Ovary (tissue), 10 donors: ENCODE measurements at places on chromosomes 13 and 19.

GRCh38 chr19:12723641-12724426, at the start of gene TNPO2:
Gene TNPO2 (minus strand): TSS chr19:12723932. CDS start chr19:12720977, 2,955 bp downstream.
- peak; percentile 58 for DNase-seq

GRCh38 chr19:39060171-39060570, 24.0 kb upstream of the ACP7 start:
- DNase-seq = no peak

GRCh38 chr19:2512523-2513431, 36.9 kb downstream of the GADD45B start:
- no peak for DNase-seq

- DNase-seq = no peak
Observed at GRCh38 chr13:47665043-47665442, 336.0 kb downstream of the SUCLA2 start.

GRCh38 chr19:30059741-30060457, 117.9 kb downstream of the URI1 start:
- DNase-seq = no peak

DNA sequence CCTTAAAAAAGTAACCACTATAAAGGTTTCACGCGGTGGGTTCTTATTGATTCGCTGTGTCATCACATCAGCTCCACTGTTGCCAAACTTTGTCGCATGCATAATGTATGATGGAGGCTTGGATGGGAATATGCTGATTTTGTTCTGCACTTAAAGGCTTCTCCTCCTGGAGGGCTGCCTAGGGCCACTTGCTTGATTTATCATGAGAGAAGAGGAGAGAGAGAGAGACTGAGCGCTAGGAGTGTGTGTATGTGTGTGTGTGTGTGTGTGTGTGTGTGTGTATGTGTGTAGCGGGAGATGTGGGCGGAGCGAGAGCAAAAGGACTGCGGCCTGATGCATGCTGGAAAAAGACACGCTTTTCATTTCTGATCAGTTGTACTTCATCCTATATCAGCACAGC, 30.6 kb downstream of the FGF9 start:
- no peak for DNase-seq

DNA sequence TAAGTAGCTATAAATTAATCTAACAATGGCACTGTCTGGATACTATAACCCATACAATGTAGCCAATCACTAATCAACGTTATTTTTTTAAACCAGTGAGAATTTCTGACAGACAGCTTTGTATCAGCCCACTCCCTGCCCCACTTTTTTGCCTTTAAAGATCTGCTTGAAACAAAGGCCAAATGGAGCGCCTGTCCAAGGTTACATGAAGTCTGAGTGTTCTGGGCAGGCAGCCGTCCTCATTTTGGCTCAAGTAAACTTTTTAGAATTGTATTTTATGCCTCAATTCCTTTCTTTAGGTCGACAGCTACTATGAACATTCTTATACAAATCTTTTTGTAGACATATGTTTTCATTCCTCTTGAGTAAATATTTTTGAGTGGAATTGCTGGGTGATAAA, 6.2 kb downstream of the IFT88 start:
- DNase-seq = no peak

DNA sequence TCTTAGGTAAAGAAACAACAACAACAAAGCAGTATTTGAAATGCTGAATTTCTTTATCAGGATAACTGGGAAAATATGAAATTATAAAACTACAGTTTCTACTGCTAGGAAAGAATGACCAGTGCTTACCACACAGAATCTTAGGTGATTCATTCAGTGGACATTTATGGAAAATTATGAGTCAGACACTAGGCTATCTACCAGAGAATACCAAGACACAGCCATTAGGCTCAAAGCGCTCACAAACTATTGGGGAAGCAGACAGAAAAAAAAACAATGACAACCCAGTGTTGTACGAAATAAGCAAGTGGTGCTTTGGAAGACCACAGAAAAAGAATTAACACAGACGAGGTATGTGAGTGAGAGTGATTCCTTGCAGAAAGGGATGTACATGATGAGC, 1019.5 kb downstream of the PCDH9 start:
- no peak for DNase-seq

DNA sequence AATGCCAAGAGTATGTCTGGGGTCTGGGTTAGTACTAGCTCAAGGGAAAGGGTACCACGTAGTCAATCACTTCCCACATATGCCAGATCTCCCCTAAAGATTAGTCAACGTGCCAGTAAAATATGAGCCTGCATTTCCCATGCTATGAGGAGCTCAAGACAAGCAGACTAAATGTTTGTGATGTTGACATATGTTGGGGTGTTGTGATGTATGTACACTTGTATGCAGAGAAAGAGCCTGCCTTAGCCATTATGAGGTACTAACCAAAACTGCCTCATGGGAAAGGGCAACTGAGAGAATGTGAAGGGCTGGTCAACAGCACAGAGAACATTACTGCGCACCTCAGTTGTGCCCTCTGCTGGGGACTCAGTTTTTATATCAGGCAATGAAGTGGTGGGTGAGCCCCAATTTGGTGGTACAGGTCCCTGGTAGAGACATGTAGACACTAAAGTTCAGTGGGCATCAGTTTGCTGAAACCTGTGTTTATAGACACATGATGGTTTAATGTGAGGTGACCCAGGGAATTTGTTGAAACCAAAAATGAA, 287.0 kb downstream of the DCT start:
- DNase-seq = peak; percentile 17

DNA sequence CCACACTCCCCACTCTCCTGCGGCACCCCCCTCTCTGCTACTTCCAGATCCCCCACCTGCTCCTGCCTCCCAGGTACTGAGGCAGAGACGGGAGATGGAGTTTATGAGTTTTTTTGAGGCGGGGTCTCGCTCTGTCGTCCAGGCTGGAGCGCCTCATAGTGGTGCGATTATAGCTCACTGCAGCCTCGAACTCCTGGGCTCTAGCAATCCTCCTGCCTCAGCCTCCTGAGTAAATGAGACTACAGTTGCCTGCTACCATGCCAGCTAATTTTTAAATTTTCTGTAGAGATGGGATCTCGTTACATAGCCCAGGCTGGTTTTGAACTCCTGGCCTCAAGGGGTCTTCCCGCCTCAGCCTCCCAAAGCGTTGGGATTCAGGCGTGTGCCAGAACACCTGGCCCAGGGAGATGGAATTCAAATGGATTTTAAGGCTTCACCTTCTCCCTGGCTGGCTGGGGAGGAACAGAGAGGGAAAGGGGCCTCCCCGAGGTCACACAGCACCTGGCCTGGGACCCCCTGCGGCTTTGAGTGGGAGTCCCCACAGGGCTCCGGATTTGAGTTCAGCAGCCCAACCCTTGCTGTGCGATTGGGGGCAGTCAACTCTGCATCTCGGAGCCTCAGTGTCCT, 19.5 kb upstream of the TNFAIP8L1 start:
- no peak for DNase-seq

DNA sequence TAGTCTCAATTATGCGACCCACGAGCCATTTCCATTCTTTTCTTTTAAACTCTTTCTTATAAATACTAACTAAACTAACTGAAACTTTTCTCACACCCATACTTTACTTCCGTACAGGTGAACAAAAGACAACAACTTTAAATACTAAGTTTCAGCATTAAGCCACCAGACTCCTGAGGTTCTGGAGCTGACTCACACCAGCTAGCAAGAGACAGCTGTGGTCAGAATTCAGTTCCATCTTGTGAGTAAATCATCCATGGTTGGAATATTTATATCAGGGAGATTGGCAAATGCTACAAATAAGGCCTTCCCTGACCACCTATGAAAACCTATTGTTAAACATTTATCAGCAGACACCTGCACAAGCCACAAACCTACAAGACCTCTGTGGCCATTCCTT, 897.0 kb downstream of the EFNB2 start:
- DNase-seq = no peak

- DNase-seq = no peak
Observed at GRCh38 chr19:50189331-50189730, 14.1 kb upstream of the MYH14 start.

DNA sequence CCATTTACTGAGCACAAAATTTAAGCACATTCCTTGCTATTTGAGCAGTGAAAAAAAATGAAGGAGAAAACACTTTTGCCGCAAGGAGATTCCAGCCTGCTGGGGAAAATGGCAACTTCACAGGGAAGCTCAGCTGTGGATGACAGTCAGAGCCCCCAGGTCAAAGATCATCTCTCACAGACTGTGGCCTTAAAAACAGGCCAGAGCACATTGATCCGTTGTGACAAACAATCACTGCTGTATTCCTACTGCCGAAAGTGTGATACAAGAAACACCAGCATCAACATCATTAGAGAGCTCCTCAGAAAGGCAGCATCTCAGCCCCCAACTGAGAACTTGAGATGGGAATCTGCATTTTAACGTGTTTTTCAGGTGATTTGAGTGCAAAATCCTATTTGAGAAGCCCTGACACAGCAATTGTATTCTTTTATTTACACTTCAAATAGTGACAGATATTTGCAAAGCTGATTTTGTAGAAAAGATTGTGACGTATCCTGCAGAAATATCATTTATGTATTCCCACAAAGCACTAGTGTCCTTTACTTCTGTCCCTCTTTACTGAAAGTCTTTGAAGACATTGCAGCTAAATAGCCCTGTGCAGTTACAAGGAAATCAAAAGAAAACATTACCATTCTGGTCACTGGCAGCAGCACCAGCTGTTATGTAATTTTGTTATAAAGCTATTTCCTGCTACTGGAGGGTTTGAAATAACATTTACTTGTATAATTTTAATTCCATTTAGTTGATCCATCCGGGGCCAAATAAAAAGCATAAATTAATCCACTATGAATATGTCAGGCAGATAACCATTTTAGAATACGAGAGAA, 652.0 kb downstream of the LIG4 start:
- no peak for DNase-seq

- no peak for DNase-seq
Observed at GRCh38 chr13:42798118-42798517, 16.7 kb downstream of the FAM216B start.

- DNase-seq = no peak
Observed at GRCh38 chr13:41137951-41138350, 5.3 kb upstream of the KBTBD6 start.

GRCh38 chr19:30593975-30594745, 222.0 kb downstream of the ZNF536 start:
- no peak for DNase-seq

GRCh38 chr13:39777527-39778061, 122.1 kb downstream of the COG6 start:
- no peak for DNase-seq

DNA sequence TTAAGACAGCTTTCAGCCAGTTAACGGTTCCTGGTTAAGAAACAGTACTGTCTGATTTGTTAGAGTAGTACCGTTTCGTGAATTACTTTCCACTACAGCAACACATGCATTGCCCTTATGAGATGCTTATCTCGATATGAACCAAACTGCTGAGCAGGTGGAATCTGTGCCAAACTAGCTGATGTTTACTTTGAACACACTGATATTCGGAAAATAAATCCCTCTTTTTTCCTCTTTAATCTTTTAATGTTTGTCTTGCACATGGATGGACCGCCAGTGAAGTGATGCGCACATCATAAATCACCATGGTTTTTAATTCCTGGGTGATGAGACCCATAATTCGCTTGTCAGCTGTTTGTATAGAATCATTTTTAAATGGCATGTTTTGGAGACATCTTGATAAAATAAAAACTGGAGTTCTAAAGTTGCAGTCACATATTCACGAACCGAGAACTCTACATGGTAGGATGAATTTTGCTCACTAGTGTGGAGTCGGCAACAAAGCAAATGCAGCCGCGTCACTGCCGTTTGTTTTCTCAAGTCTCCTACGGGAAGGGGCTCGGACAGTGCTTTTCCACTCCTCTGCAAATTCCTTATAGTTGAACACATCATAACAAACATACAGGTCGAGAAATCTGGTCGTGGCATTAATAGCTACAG, 1.1 kb downstream of the GJA3 start:
- DNase-seq = no peak

DNA sequence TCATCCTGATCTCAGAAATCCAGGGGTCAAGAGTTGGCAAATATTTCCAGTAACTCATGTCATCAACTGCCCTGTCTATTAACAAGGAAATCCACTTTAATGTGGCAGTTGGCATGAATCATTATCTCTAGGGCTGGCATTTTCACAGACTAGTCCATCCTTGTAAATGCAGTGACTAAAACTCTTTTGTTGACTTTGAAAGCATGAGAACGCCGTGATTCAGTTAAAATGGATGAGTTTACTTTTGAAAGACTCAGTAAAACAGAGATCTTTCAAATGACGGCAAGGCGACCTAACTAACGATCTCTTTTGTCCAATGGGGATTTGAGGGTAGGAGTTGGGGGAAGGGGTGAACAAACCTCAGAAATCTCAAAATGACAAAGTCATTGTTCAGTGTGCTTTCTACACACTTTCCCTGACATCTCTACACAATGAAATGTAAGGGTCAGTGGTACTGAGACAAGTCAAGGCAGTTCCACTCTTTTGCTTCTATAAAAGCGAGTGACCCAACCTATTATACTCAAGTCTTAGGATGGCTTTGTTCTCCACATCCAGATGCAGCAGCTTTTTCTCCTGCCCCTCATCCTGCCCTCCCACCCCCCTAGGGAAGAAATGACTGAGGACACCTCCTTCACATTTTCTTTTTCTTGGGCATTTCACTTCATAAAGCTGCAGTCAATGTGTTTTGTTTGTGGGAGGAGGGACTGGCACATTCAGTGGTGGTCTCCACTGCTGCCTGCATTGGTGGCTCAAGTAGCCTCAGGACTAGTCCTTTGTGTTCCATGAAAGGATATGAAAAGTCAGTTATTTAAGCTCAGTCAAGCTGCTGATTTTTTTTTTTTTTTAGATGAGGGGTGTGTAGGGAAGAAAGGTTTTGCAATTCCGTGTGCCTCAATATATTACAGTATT, 200.5 kb downstream of the ABCC4 start:
- no peak for DNase-seq

DNA sequence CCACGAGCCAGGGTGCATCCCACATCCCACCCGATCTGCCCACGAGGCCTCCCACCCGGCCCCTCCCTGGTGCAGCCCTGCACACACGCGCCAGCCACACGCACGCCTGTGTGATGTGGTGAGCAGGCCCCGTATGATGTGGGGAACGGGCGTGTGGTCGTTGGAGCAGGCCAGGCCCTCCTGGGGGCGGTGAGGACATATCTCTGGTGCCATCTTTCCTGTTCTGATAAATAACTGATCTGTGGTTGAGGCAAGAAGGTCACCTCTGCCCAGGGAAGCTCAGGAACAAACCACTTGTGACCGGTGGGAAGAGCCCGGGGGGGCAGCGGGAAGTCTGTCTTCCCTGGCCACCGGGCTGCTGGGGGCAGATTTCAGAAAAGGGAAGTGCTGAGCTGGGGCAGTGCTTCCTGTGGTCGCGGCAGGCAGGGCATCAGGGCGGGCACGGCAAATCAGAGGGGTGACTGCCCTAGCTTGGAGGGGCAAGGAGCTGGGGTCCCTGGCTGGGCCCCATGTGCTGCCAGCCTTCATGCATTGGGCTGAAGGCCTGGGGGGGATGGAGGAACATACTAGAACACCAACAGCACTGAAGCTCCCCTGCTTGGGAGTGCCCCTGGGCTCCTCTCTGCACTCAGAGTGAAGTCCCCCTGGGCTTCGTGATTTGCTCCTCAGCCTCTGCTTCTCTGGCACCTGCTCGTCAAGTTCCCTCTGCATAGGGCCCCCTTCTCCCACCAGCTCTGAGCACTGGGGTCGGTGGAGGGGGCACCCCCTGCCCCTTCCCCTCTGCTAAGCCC, 35.2 kb upstream of the SLC7A10 start:
- no peak for DNase-seq

GRCh38 chr19:18286973-18287635, 5.7 kb upstream of the JUND start:
- no peak for DNase-seq
